Fibroblast of skin of back (primary cell): ENCODE measurements at places on chromosomes 6 and 20.
A peak's percentile ranks its signal among the peaks of the same experiment; 100 is the strongest.

DNA sequence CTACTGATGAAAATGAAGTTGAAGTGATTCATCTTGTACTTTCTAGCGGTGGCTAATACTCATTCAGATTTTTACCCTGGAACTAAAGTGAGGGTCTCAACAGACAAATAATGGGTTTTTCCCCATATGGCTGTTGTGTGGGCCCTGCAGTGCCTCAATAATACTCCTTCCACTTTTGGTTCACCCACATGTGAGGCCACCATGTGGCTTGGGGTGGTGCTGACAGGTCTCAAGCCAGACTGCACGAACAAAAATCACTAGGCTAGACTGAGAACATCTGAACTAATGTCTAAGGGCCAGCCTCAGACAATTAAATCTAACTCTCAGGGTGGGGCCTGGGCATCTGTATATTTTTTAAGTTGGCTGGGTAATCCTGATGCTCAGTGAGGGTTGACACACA is 7.9 kb upstream of the COL12A1 start:
- no peak for DNase-seq

DNA sequence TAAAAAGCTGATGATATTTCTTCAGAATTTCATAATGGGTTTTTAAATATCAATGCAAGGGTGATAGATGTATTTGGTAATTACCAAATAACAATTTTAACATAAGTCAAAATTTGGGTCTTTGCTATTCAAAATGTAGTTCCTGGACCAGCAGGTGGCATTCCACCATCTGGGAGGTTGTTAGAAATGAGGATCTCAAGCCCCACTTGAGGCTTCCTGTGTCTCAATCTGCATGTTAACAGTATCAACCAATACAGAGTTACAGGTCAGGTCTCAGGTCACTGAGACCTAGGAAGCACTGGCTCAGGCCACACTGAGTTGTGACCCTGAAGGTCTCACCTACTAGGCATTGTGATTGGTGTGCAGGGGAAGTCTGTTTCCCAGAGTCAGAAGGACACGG is 57.2 kb upstream of the MTRF1L start:
- DNase-seq = no peak

- DNase-seq = peak; percentile 40
Observed at GRCh38 chr6:44128020-44128917, 915 bp downstream of the TMEM63B start.

DNA sequence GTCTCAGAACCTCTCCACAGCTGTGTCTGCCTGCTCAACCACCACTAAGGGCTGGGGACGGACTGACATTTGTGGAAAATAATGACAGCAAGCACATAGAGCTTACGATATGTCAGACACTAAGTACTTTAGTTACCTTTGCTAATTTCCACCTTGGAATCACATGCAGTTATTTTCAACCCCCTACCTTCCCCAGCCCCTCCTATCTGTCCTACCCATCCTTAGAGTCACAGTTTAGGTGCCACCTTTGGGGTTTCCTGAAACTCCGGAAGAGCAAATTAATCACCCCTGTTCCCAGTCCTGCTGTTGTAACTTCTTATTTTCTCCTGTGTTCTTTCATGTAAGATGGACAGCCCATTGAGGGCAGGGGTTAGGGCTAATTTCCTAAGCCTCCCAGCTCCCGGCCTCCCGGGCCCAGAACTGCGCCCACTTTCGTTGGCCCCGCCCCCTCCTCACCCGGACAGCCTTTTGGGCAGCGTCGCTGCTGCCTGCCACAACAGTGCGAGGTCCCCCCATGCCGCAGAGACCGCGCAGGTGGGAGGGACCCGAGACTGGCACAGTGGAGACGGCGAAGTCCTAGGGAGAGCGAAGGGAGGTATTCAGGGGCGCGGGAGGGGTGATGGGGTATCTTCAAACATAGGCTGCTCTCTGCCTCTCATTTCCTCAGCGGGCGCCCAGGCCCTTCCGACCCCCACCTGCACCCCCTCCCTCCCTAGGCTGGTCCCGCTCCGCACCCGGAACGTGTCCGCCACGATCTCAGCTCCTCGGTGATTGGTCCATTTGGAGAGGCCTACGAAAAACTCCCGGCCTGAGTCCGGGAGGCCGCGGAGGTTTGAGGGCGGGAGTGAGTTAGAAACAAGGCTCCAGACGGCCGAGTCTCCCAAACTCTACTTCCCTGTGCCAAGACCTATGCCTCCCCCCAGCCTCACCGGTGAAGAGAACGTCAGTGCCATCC is 1.1 kb downstream of the DDAH2 start:
- DNase-seq = no peak

- no peak for DNase-seq
Observed at GRCh38 chr6:106102034-106102433, 15.9 kb downstream of the PRDM1 start.

GRCh38 chr6:3753228-3753835 is 1.8 kb upstream of the PXDC1 start:
- DNase-seq = no peak
